HEK293T (cell line): ENCODE measurements at places on chromosomes 6 and 20.

GRCh38 chr6:87922947-87923330, 124.7 kb upstream of the SPACA1 start:
- DNase-seq: no peak

DNA sequence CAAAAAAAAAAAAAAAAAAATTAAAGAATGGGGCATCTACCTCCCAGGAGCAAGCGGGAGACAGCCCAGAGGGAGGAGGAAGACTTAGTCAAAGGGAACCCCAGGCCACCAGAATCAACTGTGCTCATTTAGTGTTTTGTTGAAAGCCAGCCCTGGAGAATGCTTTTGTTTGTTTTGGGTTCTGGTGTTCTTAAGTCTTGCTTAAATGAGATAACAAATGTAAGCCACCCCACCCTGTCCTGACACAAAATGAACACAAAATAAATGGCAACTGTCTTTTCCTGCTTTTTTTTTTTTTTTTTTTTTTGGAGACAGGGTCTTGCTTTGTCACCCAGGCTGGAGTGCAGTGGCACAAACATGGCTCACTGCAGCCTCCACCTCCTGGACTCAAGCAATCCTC, 165.0 kb upstream of the JARID2 start:
- DNase-seq: no peak

- DNase-seq: no peak
These were observed 3.9 kb downstream of the SYTL3 start for GRCh38 chr6:158653577-158654354.

GRCh38 chr6:11775791-11776409, 2.7 kb downstream of the ADTRP start:
- DNase-seq: no peak

GRCh38 chr6:86251106-86251505, 608.4 kb upstream of the SYNCRIP start:
- no peak for DNase-seq

DNA sequence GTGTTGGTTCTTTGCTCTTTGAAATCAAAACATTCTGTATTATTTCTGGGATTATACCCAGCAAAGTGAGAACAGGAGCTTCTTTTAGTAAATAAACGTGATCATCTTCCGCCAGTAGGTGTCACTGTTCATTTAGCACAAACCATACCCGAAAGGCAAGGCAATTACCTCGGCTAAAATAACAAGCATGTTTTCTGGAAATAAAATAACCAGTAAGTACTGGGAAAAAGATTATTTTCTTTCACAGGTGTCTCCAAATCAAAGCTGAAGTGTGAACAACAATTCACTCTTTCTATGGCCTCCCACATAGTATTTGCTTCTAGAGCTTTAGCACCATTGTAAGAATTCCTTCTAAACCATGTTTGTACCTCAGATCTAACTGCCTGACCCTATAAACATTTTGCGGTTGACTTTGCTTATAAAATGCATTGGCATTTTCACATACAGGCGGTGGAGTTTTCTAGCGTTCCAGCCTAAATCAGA, 144.6 kb upstream of the AGPAT4 start:
- peak; percentile 67 for DNase-seq

GRCh38 chr6:14549304-14549770, 431.8 kb downstream of the CD83 start:
- DNase-seq: no peak

- no peak for DNase-seq
These were observed 26.9 kb upstream of the MOCS1 start for GRCh38 chr6:39961178-39961577.

- no peak for DNase-seq
These were observed 17.7 kb downstream of the SYNJ2 start for GRCh38 chr6:157999168-158000051.

DNA sequence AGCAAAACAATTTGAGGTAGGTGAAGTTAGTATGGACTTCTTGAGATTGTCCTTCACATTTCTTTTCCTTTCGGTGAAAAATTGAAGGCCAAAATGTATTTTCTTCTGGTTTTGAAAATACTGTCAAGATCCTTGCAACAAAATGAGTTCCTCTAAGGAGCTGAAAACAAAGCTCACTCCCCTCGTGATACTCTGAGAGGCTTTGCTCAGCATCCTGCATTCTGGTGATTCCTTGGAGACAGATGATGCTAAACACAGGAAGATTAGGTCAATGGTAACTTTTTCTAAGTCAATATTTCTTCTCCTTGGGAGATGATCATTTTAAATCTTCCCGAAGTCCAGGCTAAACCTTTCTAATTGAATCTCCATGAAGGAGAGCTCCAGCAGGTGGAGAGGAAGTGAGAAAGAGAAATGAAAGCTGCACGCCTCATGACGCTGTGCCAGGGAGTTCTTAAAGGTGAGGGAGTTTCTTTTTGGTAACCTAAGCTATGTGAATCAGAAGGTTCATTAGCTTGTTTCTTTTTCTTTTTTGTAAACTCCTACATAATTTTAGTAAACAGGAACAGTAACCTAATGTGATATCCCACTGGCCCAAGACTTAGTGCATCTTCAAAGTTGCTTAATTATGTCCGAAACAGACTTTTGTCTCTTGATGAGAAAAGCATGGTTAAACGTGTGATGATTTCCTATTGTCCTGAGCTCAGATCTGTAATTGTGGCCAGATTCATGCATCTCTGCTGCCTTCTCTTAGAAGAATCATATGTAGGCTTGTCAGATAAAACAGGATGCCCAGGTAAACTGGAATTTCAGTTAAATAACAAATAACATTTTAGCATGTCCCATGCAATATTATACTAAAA, 15.0 kb downstream of the ESR1 start:
- no peak for DNase-seq
